ENCODE measurements at places on chromosomes 7 and 10.
A peak's percentile ranks its signal among the peaks of the same experiment; 100 is the strongest.

DNA sequence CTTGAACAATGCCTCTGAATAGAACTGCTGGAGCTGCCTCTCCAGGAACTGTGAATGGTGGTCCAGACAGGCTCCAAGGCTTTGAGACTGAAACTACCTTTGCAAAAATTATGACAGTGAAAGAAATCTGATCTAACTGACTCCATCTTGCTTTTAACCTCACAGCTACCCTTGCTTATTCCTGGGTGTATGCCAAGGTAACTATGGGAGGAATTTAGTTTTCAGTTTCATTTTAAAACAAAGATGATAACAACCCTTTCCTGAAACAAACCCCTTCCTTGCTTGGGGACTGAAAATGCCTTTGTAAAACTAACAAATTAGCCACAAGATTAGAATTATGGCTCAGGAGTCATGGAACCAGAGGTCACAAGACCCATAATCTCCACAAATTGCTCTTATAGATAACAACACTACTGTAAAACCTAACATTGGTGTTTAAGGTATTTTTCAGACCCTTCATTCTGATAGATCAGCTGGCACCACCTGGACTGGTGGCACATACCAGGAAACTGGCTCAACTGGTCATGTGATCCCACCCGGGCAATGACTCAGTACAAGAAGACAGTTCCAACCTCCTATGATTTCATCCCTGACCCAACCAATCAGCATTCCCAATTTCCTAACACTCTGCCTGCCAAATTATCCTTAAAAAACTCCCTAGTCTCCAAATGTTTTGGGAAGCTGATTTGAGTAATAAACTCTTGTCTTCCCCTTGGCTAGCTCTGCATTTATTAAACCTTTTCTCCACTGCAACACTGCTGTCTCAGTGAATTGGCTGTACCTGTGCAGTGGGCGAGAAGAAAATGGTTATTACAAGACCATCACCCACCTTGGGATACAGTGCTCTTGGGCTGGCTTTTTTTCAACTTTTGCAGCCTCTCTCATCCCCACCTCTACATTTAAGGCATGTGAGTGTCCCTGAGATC lies 608.1 kb downstream of the TYW1 start:
- no peak for DNase-seq

DNA sequence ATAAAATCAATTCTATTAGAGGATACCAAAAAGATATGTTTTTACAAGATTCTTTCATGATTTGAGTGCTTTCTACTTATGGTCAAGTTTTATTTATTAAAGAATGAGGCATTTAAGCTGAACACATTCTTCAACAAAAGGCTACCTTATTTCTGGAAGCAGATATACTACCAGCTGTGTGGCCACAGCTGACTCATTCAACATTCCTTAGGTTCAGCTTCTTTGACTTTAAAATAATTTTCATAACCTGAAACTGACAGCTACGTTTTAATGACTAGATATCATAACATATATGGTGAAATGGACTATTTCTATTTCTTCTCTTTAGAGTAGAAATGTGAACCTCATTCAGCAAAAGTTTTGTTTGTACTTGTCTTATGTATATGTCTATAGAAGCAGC lies 414.2 kb upstream of the SEMA3C start:
- DNase-seq = no peak

DNA sequence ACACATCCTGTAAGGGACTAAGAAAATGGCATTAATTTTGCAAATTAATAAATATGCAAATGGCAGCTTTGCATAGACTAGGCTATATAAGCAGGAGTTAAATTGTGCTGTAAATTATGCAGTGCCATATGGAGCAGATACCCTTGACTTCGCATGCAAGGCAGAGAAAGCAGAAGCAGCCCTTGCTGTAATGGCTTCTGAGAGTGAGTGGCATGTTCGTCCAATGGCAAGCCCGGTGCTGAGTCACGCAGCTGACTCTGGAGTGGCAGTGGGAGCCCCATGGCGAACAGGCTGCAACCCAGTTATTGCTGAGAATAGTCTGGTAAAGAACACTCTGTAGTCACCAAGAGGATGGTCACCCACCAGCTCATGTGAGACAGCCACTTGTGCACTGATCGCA lies 1186.5 kb downstream of the TYW1 start:
- DNase-seq = no peak

GRCh38 chr10:80075781-80076180 lies 2.7 kb upstream of the TMEM254 start:
- no peak for DNase-seq

DNA sequence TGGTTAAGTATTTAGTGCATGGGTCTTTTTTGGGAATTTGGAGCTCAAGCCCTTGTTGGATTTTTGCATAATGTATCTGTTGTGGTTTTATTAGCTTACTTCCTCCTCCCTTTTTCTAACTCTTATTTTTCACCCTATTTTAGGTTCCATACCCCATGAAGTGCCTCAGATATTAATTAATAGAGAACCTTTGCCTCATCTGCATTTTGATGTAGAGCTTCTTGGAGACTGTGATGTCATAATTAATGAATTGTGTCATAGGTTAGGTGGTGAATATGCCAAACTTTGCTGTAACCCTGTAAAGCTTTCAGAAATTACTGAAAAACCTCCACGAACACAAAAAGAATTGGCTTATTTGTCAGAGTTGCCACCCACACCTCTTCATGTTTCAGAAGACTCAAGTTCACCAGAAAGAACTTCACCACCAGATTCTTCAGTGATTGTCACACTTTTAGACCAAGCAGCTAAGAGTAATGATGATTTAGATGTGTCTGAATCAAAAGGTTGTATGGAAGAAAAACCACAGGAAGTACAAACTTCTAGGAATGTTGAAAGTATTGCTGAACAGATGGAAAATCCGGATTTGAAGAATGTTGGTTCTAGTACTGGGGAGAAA lies 28.0 kb downstream of the SIRT1 start:
- DNase-seq = no peak

DNA sequence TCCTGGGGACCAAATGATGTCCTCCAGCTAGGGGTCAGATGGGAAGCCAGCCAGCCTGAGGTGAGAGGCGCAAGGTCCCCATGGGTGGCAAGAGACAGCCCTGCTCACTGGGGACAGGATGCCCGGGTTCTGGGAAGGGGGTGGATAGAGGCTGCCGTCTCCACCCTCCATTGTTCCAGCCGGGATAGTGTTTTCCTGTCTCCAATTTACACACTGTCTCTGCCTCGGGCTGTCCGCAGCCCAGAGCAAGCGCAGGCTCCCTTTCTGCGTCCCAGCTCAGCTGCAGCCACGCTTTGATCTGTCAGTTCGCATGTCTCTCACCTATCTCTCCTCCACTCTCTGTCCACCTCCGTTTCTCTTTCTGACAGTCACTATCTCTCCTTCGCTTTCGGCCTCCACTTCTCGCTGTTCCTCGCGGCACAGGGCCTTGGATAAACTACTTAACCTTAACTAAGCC lies 2.1 kb downstream of the EPHB4 start:
- DNase-seq = no peak

- DNase-seq = no peak
Observed at GRCh38 chr10:90047243-90047729, 345.9 kb downstream of the KIF20B start.

- no peak for DNase-seq
Observed at GRCh38 chr10:1241322-1241890, 185.2 kb downstream of the WDR37 start.

DNA sequence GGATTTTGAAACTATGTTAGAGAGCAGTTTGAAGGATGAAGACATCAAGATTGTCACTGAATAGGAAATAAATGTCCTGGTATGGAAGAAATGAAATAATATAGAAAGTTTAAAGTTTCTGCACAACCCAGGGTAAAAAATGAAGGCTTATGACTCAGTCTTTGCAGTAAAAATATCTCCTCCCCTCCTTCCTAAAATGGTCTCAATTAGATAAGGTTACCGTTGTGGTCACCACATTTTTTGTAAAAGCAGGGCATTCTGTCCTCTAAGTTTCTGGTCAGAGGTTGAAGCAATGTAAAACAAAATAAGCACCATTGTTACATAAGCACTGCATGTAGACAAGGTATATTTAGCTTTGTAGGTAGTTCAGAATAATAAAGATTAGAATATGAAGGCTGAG lies 403.5 kb downstream of the SUGCT start:
- DNase-seq = no peak

DNA sequence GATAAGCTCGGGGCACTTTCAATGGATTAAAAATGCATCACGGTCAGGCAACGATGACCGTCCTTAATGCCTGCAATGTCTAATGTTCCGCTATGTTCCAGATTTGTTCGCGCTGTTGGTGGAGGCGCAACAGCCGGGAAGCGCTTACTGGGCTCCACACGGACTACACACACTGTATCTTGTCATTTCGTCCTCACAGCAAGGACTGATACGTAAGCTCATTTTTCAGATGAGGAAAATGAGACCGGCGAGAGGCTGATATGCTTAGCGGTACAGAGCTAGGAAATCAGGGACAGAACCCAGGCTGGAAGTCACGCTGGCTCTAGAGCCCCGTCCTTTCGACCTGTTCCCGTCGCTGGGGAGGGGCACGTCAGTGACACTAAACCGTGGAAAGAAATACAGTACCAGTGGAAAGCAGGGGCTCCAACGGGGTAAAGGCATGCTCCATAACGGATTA lies 670 bp downstream of the TPK1 start:
- peak; percentile 31 for DNase-seq

- no peak for DNase-seq
Observed at GRCh38 chr7:88540012-88540411, 219.5 kb upstream of the ZNF804B start.

DNA sequence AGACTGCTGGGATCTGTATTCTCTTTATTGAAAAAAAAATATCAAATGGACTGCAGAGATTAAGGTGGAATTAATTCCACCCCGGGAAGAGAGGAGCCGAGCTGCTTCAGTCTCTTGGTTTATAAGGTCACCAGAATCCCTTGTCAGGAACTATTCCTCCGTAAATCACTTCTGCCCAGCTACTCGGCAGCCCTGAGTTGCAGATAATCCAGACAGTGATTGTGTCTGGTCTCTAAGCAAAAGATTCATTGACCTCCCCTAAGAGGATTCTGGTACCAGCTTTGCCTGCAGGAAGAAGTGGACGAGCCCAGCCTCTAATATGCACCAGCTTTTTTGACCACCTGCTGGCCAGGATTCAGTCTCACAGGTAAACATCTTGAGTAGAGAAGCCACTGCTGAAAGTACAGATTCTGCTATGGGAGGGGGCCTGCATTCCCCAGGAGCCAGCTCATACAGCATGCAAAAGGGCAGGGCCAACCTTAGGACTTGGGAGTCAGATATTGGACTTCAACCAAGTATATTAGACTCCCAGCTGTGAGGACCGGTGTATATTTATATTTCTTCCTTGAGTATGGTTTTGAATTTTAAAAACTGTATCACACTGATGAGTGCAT lies 27.1 kb upstream of the PLXNA4 start:
- no peak for DNase-seq

DNA sequence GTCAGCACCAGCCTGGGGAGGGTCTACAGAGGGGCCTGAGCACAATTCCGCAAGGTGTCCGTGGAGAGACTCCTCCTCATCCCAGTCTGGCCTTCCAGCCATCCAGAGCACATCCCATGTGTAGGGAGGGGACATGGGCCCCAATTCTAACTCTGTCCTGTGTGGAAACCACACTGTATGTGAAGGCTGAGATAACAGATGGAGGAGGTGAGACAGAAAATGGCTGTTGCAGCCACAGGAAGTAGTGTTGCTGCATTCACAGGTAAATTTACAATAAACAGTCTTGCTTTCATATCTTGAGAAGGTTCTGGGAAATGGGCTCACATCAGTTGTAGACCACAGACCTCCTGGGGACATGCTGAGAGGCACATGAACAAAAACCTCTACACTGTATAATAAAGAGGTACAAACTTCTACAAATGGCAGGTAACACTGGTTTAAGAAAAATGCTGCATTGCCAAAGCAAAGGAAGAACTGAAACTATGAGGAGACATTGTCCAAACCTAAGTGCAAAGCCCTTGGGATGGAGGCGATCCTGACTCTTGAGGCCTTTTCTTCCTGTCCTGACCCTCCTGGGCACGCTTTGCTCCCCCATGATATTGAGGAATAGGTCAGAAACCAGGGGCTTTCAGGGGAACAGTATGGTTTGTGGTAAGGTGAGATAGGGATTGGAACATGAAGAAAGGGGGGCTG lies 21.6 kb upstream of the GIMAP2 start:
- no peak for DNase-seq

- DNase-seq = no peak
Observed at GRCh38 chr7:3264693-3265339, 36.2 kb upstream of the SDK1 start.

DNA sequence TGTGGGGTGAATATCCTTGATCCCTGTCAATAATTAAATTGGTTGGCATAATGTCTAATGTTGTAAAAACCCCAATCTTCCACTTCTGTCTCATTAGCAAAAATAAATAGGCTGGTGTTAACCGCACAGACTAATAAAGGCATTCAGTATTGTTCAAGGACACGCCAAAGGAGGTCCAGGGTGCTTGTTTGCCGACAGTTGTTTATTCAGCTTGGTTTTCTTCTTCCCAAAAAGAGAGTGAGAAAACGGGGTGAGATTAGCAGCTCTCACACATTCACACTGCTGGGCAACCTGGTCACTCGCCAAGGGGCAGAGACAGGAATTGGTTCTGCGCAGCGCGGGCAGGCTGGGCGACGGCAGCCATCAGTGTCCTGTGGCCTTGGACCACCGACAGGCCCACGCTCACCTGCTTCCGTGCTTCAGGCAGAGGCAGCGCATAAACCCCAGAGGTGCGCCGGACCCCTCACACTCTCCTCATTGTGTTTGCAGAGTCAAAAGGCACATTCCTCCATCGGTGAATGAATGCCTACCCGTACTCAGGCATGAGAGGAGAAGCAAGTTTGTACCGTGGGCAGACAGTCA lies 26.2 kb upstream of the LMBR1 start:
- no peak for DNase-seq

GRCh38 chr10:44281089-44281613 lies 103.7 kb downstream of the CXCL12 start:
- no peak for DNase-seq

DNA sequence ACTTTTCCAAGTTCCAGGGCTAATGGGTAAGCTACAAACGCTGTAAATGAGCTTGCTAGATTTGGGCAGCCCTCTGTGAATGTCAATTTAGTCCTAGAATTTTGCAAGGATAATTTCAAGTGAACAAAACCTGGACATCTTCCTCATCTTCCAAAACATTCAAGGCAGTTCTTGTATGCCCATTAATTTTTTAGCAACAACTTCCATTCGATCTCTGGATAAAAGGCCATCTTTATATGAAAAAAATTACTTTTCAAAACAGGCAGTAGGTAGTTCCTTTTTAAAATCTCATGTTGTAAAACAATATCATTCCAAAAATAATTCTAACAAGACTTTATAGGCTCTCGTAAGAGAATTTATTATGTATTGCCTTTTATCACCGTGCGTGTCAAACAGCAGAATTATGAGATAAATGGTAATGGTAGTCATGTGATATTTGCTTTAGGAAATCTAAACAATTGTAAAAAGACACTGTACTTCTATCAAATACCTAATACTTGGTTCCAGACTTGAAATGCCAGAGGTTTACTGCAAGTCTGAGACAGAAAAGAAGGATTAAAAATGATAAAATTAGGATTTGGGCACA lies 143.7 kb upstream of the NRP1 start:
- DNase-seq = no peak

Data from activated T-cell treated with anti-CD3 and anti-CD28 coated beads for 24 hours (primary cell).